ENCODE measurements at places on chromosomes 6 and 20. TPM values are rescaled to one million over a fixed set of nuclear protein-coding genes. Genes with fewer than 3 reads are reported as not detected.

- no peak for DNase-seq
Measured at GRCh38 chr6:43013097-43013842, 476 bp downstream of the MEA1 start.

DNA sequence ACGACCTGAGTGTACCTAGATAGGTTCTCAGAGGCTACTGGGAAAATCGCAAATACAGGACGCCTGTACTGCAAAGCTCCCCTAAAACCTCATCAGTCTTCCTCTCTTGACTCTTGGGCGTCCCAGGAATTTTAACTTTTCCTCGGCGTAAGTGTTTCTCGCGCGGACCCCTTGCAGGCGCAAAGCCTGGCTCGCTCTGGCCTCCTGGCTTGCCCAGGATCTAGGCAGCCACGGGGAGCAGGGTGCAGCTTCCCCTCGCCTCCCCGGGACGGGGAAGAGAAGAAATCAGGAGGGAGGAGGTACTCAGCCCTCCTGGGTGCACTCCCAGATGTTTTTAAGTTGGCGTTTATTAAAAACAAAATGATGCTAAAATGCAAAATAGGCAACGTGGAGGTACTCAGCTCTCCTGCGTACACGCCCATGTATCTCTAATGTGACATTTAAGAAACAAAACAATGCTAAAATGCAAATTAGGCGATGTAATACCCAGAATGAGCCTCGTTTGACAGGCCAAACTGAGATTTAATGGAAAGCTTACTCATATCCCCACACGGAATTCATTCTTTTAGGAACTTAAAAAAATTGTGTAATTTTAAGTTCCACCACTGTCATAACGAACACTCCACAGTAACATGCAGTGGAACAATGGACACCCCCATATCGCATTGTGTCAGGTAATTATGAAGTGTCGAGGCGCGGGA, 1.6 kb upstream of the SOBP start:
- no peak for DNase-seq

DNA sequence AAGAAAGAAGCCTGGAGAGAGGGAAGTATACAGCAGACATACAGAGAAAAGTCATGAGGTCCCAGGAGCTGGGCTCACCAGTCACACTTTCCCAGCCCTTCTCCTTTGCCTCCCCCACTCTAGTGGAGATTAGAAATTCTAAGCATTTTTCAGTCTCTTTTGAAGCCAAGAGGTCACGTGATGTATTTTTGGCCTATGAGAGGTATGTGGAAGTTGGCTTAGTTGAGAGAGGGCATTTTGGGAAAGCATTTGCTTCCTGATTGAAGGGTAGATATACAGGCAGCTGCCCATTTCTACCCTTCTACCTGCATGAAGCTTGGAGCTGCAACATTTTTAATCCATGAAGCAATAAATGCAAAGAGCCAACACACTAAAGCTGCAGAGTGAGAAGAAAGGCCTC, 106.0 kb upstream of the TNFAIP3 start:
- no peak for DNase-seq

DNA sequence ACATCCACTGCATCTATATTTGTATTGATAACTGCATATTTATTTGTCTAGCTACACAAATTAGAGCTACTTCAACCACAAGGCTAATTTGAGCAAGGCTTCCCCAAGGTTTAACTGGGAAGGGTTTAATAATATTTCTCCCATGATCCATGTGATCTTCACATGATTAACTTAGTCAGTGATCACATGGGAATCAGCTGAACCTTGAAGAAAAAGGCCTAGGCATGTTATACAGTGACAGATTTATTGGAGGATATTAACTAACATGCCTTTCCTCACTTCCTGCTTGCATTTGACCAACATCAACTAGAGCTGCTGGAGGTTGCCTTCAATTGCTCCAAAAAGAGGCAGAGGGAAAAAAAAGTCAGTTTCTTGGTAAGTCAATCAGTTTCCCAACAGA, 417.0 kb downstream of the HAO1 start:
- DNase-seq: no peak

GRCh38 chr6:106546691-106547414, 82.4 kb downstream of the RTN4IP1 start:
- no peak for DNase-seq

DNA sequence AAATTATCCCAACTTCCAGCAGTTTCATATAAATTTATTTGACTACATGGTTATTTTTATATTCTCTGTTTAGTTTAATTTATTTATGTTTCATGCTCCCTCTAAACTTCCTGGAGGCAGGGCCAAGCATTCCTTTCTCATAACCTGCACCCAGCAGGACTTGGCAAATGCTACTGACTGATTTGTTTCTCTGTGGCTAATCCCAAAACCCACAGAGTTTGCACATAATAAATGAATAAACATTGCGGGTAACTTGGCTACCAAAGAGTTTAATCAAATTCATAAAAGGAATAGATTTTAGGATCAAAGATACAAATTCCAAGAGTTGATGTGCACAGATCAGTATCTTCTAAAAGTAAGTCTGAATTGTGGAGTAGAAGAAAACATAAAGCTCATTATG, 239.5 kb downstream of the SLC35F1 start:
- DNase-seq: no peak

DNA sequence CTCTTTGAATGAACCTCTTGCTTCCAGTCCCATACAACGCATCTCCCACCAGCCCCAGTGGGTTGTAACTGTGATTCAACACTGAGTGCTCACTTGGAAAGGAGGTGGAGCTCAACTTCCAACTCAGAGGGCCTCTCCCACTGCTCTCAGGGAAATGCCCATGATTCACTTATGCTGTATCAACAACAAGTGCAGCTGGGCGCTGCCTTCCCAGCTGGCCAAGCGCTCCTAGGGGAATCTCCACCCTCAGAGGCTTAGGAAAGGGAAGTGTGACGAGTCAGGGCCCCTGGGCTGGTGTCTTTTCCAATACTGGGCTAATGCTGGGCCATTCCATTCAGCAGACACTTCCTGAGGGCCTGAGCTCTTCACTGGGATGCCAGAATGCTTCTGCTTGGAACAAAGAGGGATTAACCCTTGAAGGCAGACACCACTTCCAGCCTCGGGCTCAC, 8.1 kb upstream of the OCSTAMP start:
- no peak for DNase-seq

GRCh38 chr6:155003476-155003875, 8.4 kb downstream of the TIAM2 start:
- no peak for DNase-seq

- DNase-seq: no peak
Measured at GRCh38 chr6:47075168-47075567, 33.0 kb upstream of the ADGRF1 start.

DNA sequence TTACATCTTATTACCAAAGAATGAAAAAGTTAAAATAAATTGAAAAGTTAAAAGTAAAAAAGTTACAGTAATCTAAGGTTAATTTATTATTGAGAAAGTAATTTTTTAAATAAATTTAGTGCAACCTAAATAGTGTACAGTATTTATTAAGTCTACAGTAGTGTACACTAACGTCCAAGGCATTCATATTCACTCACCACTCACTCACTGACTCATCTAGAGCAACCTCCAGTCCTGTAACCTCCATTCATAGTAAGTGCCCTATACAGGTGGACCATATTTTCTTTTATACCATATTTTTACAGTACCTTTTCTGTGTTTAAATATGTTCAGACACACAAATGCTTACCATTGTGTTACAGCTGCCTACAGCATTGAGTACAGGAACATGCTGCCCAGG, 624.7 kb upstream of the NOX3 start:
- no peak for DNase-seq

GRCh38 chr6:20876561-20876960, 342.3 kb downstream of the CDKAL1 start:
- DNase-seq: no peak

GRCh38 chr6:43671011-43671800, 16.4 kb downstream of the MRPS18A start:
- no peak for DNase-seq

DNA sequence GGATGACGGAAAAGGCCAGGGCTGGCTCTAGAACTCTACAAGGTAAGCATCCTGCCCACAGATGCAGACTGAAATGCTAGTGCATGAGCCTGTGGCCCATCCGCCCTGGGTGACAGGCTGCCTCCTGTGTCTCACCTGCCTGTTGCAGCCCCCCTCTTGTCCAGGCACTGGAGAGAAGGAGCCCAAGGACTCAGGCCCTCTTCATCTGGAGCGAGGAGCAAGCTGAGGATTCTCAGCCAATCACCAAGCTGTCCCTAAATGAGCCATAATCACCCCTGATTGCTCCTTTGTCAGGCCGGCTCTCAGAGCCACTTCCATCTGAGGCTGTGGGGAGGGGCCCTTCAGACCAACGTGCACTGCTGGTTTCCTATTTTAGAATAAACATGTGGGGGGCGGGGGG, 10.0 kb upstream of the SLC32A1 start:
- DNase-seq: no peak

GRCh38 chr6:40196135-40196518, 261.9 kb upstream of the MOCS1 start:
- no peak for DNase-seq

DNA sequence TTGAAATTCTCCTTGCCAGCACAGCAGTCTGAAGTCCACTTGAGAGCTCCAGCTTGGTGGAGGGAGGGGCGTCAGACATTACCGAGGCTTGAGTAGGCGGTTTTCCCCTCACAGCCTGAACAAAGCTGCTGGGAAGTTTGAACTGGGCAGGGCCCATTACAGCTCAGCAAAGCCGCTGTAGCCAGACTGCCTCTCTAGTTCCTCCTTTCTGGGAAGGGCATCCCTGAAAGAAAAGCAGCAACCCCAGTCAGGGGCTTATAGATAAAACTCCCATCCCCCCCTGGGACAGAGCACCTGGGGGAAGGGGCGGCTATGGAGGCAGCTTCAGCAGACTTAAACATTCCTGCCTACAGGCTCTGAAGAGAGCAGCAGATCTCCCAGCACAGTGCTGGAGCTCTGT, 325.3 kb downstream of the GJA1 start:
- DNase-seq: no peak

- no peak for DNase-seq
Measured at GRCh38 chr6:30814146-30815040, 69.9 kb upstream of the DDR1 start.

GRCh38 chr6:135195522-135195921, 14.4 kb downstream of the MYB start:
- DNase-seq: no peak

- no peak for DNase-seq
Measured at GRCh38 chr6:63663147-63663955, 27.7 kb downstream of the PHF3 start.

DNA sequence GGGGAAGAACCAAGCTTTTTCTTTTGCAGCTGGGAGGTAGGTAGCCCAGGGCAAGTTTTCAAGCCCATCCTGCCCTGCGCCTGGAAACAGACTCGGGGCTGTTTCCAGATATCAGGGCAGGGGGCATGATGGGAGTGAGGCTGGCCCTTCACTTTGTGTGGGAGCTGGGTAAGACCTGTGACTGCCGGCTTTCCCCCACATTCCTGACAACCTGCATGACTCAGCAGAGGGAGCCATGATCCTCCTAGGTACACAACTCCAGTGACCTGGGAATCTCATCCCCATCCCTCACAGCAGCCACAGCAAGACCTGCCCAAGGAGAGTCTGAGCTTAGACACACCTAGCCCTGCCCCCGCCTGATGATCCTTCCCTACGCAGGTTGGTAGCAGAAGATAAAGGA, 280.8 kb downstream of the SOX4 start:
- no peak for DNase-seq

- no peak for DNase-seq
Measured at GRCh38 chr6:107540465-107540857, 50.5 kb downstream of the SOBP start.

DNA sequence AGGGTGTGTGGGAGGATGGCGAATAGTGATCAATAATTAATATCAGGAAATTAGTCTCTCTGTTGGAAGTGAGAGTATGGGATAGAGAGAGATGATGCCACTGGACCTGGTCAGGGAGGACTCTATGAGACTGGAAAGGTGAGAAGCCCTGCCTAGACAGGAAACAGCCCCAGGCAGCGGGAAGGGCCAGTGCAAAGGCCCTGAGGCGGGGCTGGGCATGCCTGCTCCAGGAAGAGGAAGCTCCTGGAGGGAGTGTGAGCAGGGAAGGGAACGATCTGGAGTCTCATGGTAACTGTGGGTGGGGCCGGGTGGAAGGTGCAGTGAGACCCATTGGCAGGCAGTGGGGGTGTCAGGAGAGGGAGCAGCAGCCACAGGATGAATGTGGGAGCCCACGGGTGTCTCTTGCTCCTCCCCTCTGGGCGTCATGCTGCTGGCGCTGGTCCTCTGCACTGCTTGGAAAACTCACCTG, 1.8 kb upstream of the CST3 start:
- DNase-seq: no peak

GRCh38 chr6:2542858-2543218, 207.9 kb downstream of the MYLK4 start:
- DNase-seq: no peak

DNA sequence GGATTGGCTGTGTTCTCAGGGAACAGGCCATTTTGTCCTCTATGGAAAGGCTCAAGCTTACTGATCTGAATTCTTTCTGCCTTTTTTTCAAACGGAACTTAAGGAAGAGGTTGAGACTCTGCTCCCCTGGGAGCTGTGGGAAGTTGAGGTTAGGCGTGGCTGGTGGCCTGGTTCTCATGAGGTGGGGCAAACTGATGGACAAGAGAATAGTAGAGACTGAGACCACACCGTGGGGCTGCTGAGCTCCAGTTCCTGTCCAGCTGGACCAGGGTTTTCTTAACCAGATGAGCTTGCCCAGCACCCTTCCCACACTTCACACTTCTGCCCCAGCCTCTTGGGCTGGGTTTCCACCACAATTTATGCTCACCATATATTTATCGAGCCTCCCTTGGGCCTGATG, 6.1 kb downstream of the AP5S1 start:
- DNase-seq: no peak

- no peak for DNase-seq
Measured at GRCh38 chr6:144338951-144339700, 54.0 kb downstream of the UTRN start.

DNA sequence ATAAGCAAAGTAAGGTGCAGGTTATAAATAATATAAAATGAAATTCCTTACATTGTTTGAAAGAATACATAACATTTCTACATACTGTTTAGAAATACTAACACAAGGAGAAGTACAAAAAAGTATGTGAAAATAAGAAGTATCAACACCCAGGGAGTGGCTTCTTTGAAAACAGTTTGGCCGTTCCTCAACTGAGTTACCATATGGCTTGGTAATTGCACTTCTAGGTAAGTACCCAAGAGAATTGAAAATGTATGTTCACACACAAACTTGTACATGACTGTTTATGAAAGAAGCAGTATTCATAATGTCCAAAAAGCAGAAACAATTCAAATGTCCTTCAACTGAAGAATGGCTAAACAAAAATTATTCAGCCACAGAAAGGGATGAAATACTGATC, 30.7 kb downstream of the PAK5 start:
- no peak for DNase-seq

GGT7 gene
- polyA plus RNA-seq: 21.6 TPM

COL9A3 gene
- 23.2 TPM for polyA plus RNA-seq

SNAP91 gene
- polyA plus RNA-seq: 0.73 TPM

RSPO4 gene
- 2.6 TPM for polyA plus RNA-seq

WFDC12 gene
- polyA plus RNA-seq: not detected

PRSS16 gene
- polyA plus RNA-seq: 0.33 TPM

PDYN gene
- polyA plus RNA-seq: 0.43 TPM

C6orf52 gene
- polyA plus RNA-seq: 5.4 TPM

ALDH5A1 gene
- polyA plus RNA-seq: 25.9 TPM
